Activated CD4-positive, alpha-beta T cell treated with anti-CD3 and anti-CD28 coated beads for 24 hours (primary cell): ENCODE measurements at places on chromosomes 1 and 21.

GRCh38 chr1:158122833-158123388, 57.8 kb upstream of the CD1D start:
- DNase-seq: no peak

GRCh38 chr1:226884116-226884625, 13.8 kb downstream of the PSEN2 start:
- DNase-seq: no peak

GRCh38 chr21:44390886-44391285, 37.5 kb downstream of the TRPM2 start:
- no peak for DNase-seq

DNA sequence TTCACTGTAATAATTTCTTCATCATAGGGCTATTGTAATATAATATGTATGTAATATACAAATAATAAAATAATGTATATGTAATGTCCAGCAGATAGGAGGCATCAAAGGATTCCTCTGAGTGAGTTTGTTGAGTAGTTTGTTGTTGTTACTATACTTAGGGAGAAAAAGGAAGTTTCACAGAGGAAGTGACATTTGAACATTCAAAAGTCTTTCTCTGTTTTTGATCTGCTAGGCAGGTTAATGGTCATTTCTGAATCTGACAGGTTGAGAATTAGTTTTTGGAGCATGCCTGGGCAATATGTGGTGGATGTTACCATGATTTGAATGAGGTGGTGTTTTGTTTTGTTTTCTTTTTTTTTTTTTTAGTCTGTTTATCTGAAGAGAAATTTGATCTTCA, 102.1 kb downstream of the NRDC start:
- no peak for DNase-seq

GRCh38 chr1:112395256-112395820, 676 bp upstream of the CTTNBP2NL start:
- DNase-seq: no peak

- no peak for DNase-seq
These were observed 333.8 kb upstream of the NR5A2 start for GRCh38 chr1:199693724-199694123.

DNA sequence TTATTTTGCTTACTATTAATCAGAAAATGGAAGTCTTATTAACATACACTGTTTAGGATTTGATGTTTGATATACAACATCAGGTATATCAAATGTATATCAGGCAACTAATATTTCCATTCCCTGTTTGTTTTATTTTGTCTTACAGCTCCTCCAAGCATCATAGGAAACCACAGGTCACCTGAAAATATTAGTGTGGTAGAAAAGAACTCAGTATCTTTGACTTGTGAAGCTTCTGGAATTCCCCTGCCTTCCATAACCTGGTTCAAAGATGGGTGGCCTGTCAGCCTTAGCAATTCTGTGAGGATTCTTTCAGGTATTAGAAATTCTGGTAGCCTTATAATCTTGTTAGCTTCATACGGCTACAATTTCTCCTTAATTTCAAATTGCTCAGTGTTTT, 318.0 kb downstream of the TPR start:
- DNase-seq: no peak

DNA sequence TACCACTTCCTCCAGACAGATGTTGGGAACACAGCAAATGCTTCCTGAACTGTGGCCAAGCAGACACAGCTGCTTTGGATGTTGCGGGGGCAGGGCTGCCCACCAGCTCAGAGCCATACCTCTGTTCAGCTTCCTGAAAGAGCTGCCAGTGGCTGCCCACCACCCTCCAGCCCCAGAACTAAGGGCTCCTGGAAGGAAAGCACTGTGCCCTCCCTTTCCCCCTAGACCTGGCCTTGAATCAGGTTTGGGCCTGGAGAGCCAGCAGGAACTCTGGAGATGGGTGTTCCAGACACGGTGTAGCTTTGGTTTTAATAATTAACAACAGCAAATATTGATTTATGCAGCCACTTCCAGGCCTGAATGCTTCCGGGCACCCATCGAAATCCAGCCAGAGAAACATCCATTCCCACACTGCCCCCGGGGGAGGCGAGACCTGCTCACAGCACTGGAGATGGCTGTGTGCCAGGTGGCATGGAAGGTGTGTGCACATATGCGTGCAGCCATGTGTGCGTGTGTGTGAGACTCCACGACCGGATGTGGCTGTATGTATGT, 45.7 kb downstream of the RAP1GAP start:
- DNase-seq: no peak

- no peak for DNase-seq
These were observed 9.6 kb downstream of the PM20D1 start for GRCh38 chr1:205840146-205840923.

DNA sequence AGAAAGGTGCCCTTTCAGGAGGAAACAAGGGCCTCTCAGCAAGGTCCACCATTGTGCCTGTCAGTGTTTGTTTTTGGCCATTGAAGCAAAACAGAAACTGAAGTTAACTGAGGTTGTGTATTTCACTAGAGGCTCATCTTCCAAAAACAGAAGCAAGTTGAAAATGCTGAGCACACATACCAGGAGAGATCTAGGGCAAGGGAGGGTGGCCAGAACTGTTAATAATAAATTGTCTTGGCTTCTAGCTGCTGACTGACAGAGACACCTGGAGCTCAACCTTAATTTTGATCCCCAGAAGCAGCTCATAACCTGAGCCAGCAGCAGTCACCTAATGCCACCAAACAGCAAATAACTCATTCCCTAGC, 5.2 kb downstream of the AGMAT start:
- DNase-seq: no peak

GRCh38 chr1:58928514-58928913, 144.7 kb upstream of the JUN start:
- no peak for DNase-seq

GRCh38 chr1:48735796-48736195, 40.9 kb downstream of the BEND5 start:
- no peak for DNase-seq

- DNase-seq: no peak
These were observed 55.7 kb upstream of the EFHD2 start for GRCh38 chr1:15353839-15354579.

GRCh38 chr1:167474191-167474641, 44.1 kb downstream of the CD247 start:
- no peak for DNase-seq

DNA sequence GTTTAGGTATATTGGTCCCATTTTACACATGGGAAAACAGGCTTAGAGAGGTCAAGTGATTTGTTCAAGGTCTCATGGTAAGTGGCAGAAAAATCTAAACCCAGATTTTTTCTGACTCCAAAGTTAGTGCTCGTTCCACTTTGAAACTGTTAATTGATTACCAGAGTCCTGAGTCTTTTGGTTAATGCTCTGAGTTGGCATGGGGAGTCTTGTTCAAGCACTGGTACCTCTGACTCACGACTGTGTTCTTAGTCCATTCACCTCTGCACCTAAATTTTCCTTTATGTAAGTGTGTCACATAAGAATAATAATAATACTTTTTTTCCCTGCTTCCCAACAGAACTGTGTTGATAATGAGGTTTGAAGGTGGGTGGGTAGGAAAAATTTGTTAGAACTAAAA, 59.3 kb downstream of the VANGL2 start:
- no peak for DNase-seq

GRCh38 chr1:196462086-196462485, 146.2 kb downstream of the KCNT2 start:
- DNase-seq: no peak

- DNase-seq: no peak
These were observed 29.1 kb downstream of the FHAD1 start for GRCh38 chr1:15275921-15276683.

DNA sequence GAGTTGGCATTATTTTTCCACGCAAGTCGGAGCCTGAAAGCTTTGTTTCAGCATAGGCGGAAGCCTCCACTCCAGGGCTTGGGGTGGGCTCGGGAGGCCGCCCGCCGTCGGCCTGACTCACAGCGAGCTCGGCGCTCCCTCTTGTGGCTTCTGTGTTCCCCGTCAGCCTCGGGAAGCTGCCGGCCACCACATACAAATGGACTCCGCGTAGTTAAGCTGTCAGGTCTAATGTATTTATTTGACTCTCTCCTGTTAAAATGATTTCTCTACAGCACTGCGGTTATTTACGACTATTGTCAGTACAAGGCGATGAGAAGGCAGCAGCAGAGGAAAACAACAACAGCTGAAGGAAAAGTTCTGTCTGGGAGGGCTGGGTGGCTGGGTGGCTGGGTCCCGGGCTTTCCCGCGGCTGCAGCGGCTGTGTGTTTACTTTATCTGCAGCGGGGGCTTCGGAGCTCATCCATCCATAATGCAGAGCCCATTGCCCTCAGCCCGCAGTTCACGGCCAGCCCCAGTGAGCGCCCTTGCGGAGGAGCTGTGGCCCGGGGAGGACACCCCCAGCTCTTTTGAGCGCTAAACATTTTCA, 375.7 kb upstream of the CAMK1G start:
- DNase-seq: no peak

DNA sequence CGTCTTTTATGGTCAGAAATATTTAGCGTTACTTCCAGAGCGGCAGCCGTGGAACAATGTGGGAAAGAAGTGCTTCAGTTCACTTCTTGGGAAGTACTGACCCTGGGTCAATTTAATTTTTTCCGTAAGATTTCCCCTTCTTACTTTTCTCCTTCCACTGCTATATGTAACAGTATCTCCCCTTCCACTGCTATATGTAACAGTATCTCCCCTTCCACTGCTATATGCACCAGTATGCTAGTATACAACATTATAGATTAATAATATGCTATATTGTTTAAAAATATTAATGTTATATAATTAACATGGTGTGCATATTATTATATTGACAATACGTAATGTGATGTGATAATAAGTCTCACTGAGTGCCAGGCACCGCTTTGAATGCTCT, 69.7 kb upstream of the ERG start:
- DNase-seq: no peak

- peak; percentile 19 for DNase-seq
These were observed at the start of gene VANGL2 for GRCh38 chr1:160400223-160400645. Gene VANGL2 (plus strand): TSS chr1:160400564. CDS start chr1:160415838, 15,274 bp downstream.

DNA sequence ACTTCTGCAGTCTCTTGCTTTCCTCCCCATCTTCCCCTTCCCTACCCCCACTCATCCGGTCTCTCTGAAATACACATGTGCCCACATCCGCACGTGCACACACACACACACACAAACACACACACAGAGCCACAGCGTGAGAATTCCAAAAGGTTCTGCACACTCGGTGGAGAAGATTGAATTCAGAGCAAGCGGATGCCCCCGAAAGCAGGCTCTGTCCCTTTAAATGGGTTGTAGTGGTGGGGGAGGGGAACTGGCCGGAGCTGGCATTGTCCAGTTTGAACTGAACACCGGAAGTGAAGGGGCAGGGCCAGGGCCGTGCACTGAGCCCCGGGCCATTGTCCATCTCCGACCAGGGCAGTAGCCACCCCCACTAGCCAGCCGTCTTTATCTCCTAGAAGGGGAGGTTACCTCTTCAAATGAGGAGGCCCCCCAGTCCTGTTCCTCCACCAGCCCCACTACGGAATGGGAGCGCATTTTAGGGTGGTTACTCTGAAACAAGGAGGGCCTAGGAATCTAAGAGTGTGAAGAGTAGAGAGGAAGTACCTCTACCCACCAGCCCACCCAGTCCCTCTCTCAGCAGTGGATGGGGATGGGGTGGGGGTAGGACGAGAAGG, 1.3 kb upstream of the LIN28A start:
- DNase-seq: no peak

GRCh38 chr1:53567851-53568250, 108.7 kb downstream of the DMRTB1 start:
- no peak for DNase-seq

DNA sequence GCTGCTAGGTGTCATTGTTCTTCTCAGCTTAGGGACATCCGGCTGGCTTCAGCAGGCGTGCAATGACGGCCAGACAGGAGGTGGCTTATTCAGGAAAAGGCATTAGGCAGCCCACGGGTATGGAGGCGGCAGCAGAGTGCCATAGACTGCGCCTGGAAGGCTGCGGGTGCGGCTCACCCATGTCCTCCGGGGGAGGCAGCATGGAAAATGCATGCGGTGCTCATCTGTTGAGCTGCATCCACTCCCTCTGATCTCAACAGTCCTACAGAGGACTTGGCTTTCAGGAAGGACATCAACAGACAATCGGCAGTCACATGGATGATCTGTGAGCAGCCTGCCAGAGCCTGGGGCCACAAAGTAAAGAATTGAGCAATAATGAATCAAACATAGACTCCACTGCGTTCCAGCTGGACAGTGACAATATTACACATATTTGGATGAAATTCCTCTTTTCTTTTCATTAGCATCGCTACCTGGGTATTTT, 42.9 kb downstream of the UMODL1 start:
- no peak for DNase-seq

- no peak for DNase-seq
These were observed 7.1 kb downstream of the LGR6 start for GRCh38 chr1:202200669-202201068.

DNA sequence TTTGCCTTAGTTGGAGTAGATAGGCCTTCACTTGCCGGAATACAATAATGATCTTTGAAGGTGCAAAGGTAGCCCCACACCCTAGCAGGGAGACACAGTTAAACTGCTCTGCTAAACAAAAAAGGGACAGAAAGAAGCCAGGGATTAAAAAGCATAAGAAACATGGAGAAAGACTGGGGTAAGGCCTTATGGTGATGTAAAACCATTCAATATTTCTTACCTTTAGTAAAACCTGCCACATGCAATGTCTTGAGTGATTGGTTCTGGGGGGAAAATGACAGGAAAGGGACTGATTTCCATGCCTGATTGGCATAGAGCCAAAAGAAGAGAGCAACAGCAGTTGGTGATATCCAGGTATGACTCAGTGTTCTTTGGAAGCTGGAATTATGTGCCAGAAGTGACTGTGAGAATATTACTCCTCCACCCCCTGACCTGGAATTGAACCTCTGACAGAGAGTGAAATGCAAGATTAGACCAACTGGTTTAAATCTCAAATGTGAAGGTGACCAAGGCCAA, 8.1 kb downstream of the DNASE2B start:
- DNase-seq: no peak

DNA sequence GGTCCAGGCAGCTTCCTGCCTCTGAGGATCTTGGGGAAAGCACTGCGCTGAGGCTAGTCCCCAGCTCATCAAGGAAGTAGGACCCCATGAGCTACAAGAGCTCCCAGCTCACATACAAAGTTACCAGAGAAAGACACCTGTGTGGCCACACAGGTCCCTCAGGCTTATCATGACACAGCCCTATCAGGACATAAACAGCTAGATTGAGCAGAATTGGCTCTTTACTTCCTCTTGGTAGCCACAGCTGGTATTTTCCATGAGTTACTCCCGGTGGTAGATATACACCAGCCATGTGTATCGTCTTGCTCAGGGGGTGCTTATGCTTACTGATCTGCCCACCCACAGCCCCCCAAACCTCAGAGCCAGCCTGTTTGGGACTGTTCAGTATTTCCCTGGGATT, 1.2 kb downstream of the LENEP start:
- no peak for DNase-seq

GRCh38 chr1:118788463-118788862, 199.7 kb downstream of the TBX15 start:
- DNase-seq: no peak

GRCh38 chr21:31293986-31294385, 50.1 kb downstream of the TIAM1 start:
- peak; percentile 50 for DNase-seq

GRCh38 chr1:52825868-52826267, 16.7 kb upstream of the ZYG11A start:
- DNase-seq: no peak
